ENCODE measurements at places on chromosomes 12 and 14.

DNA sequence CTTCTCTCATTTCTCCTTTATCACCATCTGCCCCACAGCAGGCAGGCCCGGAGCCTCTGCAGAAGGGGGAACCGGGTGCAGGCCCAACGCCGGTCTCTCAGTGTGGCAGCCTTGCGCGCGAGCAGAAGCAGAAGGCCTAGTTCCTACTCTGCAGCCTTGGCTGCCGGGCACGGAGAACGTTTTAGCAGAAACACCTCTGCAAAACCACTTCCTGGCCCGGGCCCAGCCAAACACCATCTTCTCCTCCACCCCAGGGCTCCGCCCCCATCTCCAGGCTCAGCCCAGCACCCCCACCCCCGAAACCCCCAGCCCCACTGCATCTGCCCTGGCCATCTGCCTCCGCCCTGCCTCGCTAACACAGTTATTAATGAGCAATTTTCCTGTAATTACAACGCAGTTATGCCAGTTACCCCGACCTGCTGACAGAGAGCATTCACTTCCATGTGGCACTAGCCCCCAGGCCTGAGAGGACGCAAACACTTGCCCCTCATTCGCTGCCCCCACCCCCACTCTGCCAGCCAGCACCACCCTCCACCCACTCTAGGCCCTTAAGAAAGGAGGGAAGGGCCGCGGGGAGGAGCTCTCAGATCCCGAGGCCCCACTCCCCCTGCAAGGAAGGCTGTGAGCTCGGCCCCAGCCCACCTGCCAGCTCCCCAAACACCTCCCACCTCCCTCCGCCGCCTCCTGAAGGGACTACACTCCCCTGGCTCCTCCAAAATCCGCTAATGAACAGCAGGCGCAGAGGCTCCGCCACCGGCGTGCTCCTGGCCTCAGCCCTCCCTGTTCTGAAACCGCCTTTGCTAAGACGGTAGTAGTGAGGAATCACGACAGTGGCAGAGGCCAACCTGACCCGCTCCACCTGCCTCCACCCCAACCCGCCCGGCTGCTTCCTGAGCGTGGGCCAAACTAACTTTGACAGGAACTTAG is 44.7 kb upstream of the FBRSL1 start:
- DNase-seq = peak; percentile 51

- DNase-seq = no peak
Measured at GRCh38 chr12:22101749-22102243, 55.8 kb downstream of the CMAS start.

DNA sequence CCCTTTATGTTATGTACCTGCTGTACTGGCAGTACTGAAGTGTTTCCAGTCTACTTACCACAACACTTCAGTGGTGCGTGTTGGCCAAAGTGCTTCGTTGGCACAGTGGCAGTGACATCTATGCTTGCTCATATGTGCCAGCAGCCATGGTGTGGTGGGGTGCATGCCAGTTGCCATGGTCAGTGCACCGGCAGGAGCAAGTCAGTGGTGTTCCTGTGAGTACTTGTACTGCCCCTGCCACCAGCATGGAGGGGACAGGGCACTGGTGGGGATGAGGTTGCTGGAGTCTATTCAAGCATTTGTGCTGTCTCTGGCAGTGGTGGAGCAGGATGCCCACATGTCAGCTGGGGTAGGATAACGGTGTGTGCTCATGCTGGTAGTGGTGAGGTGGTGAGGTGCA is 800.0 kb downstream of the TRHDE start:
- no peak for DNase-seq

- no peak for DNase-seq
Measured at GRCh38 chr12:42475106-42475505, 114.4 kb downstream of the PRICKLE1 start.

DNA sequence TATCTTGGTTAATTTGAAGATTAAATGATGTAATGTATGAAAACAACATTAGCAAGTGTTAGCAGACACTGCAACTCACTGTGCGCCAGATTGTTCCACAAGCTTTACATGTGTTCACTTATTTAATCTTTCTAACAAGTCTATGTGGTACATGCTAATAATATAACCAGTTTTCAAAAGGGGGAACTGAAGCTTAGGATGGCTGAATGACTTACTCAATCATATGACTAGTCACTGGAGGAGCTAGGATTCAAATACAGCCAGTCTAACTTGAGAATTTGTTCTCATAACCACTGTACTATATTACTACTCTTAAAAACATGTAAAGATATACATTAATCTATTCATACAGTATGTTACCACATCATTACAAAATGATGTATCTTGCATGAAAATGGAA is 60.5 kb upstream of the LRIG3 start:
- no peak for DNase-seq

DNA sequence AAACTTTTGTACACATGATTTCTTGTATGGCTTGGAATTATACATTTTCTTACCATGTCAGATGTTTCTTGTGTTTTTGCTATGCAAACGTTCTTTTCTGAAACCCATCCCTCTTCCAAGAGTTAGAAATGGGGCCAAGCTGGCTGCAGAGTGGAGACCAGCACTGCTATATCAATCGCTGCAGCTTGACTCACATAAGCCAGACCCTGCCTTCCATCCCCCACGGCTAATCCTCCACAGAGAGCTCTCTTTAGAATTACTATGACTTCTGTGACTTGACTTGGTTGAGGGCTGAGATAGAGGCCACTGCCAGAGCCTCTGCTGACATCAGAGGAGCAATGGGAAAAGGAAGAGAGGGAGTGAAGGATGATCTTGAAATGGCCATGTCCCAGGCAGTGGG is 147.9 kb downstream of the DACT1 start:
- no peak for DNase-seq

DNA sequence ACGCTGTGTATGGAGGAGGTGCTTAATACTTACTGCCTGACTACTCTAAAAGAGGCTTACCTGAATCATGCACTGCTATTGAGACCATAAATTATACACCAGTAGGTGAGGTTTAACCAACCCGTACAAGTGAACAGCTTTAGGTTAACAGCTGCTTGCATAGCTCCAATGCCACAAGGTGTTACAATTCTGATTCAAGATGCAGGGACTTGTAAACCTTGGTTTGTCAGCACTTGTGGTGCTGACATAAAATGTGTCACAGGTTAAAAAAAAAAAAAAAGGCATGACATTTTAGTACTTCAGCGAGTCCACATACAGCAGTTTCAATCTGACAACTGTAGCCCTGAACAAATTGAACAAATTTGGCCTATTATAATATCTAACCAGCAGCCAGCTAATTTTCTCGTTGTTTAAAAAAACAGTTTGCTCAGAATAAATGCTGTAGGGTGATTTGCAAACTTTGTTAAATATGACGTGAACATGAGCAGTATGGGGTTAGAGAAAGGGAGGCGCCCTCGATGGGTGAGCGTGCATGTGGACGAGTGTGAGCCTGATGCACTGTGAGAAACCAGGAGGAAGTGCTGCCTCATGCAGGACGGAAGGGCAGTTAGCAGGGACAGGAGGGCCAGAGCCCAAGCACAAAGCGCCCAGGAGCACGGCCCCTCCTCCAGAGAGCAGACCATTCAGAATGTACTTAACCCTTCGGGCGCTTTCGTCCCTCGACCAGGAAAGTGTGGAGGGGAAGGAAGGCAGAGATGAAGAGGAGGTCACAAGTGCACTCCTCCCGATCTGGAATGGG is 44.7 kb downstream of the TCHP start:
- no peak for DNase-seq

GRCh38 chr14:96065661-96066459 is 26.7 kb downstream of the C14orf132 start:
- no peak for DNase-seq

GRCh38 chr12:130097798-130098255 is 64.4 kb upstream of the FZD10 start:
- DNase-seq = no peak

DNA sequence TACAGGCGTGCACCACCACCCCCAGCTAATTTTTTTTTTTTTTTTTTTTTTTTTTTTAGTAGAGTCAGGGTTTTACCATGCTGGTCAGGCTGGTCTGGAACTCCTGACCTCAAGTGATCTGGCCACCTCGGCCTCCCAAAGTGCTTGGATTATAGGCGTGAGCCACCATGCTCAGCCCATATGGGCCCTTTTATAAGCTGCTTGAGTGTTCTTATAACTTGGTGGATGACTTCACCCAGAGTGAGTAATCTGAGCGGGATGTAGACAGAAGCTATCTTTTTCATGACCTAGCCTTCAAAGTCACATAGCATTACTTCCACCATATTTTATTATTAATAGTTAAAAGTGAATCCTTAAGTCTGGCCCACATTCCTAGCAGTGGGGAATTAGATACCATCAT is 16.4 kb downstream of the BBOF1 start:
- DNase-seq = no peak

GRCh38 chr12:123000578-123000977 is 20.1 kb downstream of the ARL6IP4 start:
- DNase-seq = no peak

DNA sequence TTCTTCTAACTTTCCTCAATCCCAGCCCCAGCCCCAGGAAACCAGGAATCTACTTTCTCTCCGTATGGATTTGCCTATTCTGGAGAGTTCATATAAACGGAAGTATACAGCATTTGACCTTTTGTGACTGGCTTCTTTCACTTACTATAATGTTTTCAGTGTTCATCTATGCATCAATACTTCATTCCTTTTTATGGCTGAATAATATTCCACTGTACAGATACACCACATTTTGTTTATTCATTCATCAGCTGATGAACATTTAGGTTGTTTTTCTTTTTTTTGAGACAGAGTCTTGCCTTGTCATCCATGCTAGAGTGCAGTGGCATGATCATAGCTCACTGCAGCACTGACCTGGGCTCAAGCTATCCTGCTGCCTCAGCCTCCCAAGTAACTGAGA is 3.9 kb upstream of the PLEKHG3 start:
- DNase-seq = no peak

DNA sequence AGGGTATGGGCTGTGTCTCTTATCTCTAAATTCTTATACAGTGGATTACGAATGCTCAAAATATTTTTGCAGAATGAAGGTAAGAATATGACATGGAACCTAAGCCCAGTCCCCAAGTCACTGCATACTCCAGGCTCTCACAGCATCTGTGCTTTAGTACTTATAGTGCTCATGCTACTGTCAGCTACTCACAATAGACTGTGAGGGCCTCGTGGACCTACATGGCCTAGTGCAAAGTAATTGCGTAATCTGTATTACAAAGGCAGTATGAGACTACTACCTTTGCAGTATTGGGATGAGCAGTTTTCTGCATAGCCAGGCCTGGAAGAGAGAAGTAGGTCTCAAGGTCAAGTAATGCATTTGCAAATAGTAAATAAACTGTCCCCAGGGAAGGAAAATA is 27.9 kb downstream of the VWF start:
- DNase-seq = no peak

- no peak for DNase-seq
Measured at GRCh38 chr14:77230914-77231313, 40.1 kb downstream of the NGB start.

GRCh38 chr12:110073049-110073831 is 24.9 kb upstream of the C12orf76 start:
- DNase-seq = peak; percentile 15

Measured in activated CD4-positive, alpha-beta T cell treated with anti-CD3 and anti-CD28 coated beads for 1 hour (primary cell).